Calu3 (cell line): ENCODE measurements at places on chromosomes 6 and 20. TPM values are rescaled to one million over a fixed set of nuclear protein-coding genes. Genes with fewer than 3 reads are reported as not detected.

Gene COL11A2
- total RNA-seq: 1.8 TPM in 2 replicates

Gene HIVEP2
- 15.0 and 18.4 TPM in 2 replicates for total RNA-seq

Gene SEMG1
- total RNA-seq: 0.21 TPM in 1 of 2 replicates, not detected in the other

Gene PBOV1
- not detected in 2 replicates for total RNA-seq

Gene SGK2
- 45.6 and 46.5 TPM in 2 replicates for total RNA-seq

Gene PROKR2
- not detected in 2 replicates for total RNA-seq

Gene RFX6
- total RNA-seq: not detected in 2 replicates

- peak; percentile 90 for DNase-seq
- H3K27me3 ChIP-seq: no peaks in the 10 kb centered on the region
- peaks cover 18% of the 10 kb centered on the region for H3K4me1 ChIP-seq
- H3K36me3 ChIP-seq: peaks cover 13% of the 10 kb centered on the region
- H3K4me3 ChIP-seq: peak overlapping the region; percentile 58
These were observed 18.1 kb upstream of the CEBPB start for GRCh38 chr20:50172347-50173013.

DNA sequence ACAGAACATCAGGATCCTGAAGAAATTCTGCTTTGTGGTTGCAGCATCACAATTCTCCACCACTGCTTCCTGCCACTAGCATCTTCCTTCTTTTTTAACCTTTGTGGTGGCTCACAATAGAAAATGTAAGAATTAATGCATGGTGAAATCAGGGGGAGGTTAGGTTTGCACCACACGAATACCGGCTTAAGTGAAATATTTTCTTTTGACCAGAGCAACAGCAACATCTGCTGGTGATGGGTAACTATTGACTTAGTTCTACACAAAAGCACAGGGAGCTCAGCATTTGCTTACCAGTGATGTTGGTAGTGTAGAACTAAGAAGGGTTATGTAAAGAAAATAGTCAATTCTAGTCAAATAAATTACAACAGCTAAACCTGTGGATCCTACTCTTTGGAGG, 280.5 kb downstream of the SYNE1 start:
- no peak overlapping the region for H3K27ac ChIP-seq
- no peaks in the 10 kb centered on the region for H3K27me3 ChIP-seq
- no peak overlapping the region for H3K4me3 ChIP-seq
- no peaks in the 10 kb centered on the region for H3K4me1 ChIP-seq

GRCh38 chr6:111862741-111863140, 10.5 kb downstream of the FYN start:
- H3K4me3 ChIP-seq: no peak overlapping the region
- peaks cover 20% of the 10 kb centered on the region for H3K4me1 ChIP-seq
- no peaks in the 10 kb centered on the region for H3K27me3 ChIP-seq

- H3K27ac ChIP-seq: no peak overlapping the region
- no peak for DNase-seq
- no peak overlapping the region for H3K4me3 ChIP-seq
- peaks cover 8% of the 10 kb centered on the region for H3K4me1 ChIP-seq
- H3K36me3 ChIP-seq: no peaks in the 10 kb centered on the region
These were observed 75.5 kb downstream of the ZDHHC14 start for GRCh38 chr6:157456524-157456829.

GRCh38 chr6:11262242-11262641, 29.8 kb upstream of the NEDD9 start:
- no peaks in the 10 kb centered on the region for H3K36me3 ChIP-seq
- no peak for DNase-seq
- H3K4me3 ChIP-seq: no peak overlapping the region
- peaks cover 12% of the 10 kb centered on the region for H3K4me1 ChIP-seq
- H3K27ac ChIP-seq: no peak overlapping the region
- H3K27me3 ChIP-seq: no peaks in the 10 kb centered on the region
